LHCN-M2 (cell line): ENCODE measurements at places on chromosomes 5 and 9.

GRCh38 chr5:135483254-135483653, 31.1 kb upstream of the TIFAB start:
- DNase-seq, result no peak

DNA sequence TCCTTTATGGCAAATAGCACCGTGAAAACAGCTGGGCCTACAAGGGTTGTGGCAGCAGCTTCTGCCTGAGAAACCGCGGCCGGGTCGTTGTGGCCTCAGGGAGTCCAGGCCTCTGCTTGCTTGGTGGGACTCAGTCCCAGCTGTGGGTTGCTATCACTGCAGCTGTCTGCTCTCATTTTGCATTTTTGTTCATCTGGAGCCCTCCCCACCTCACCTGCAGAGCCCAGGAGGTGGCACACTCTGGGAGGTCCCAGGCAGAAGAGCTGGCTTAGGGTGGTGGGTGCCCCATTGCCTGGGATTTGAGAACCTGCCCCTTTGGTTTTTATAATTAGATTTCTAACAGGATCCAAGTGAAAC, 138.4 kb downstream of the GADD45G start:
- no peak for DNase-seq

- no peak for DNase-seq
These were observed 129.4 kb upstream of the RASA1 start for GRCh38 chr5:87138091-87138805.

- DNase-seq, result no peak
These were observed 51.2 kb upstream of the FSTL4 start for GRCh38 chr5:133663397-133664054.

- DNase-seq, result no peak
These were observed 3.8 kb upstream of the EXOC3 start for GRCh38 chr5:439181-439580.

GRCh38 chr5:127417528-127417927, 99.9 kb upstream of the PRRC1 start:
- DNase-seq, result peak; percentile 56

GRCh38 chr5:143886651-143887638, 75.0 kb downstream of the HMHB1 start:
- peak; percentile 82 for DNase-seq

DNA sequence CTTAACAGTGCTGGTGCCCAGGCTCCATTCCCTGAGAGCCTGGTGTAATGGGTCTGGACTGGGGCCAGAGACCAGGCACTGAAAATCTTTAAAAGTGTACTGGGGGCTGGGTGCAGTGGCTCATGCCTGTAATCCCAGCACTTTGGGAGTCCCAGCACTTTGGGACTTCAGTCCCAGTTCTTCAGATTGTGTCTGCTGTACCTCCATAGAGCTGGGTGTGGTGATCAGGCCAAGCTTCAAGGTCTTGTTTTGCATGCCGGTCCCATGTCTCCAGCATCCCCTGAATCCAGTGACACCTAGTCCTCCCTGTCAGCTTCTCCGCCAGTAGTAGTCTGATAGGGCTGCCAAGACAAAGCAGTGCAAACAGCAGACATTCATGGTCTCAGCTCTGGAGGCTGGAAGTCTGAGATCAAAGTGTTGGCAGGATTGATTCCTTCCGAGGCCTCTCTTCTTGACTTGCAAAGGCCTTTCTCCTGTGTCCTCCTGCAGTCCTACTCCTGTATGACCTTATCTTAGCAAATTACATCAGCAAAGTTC, 108.2 kb downstream of the SYK start:
- DNase-seq, result no peak

- DNase-seq, result no peak
These were observed 46.6 kb upstream of the SLC25A51 start for GRCh38 chr9:37950561-37950960.

DNA sequence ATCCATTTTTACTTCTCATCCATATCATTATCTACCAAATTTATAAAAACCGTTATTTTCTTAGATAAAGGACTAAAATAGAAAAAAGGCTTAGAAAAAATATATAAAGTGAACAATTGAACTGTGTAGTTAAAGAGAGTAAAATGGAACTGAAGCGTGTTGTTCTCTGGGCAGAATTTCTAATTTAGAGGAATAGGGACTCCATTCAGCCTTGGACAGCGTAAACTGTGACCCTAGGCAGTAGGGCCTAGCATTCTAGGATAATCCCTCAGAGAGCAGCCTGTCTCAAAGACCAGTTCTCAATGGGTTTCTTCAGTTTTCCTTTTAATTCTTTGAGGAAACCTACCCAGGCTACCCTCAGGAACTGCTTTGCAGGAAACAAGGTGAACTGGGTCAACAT, 11.1 kb downstream of the ZNF462 start:
- DNase-seq, result no peak

- no peak for DNase-seq
These were observed 61.4 kb downstream of the C5orf15 start for GRCh38 chr5:133907075-133907474.

- no peak for DNase-seq
These were observed 116.4 kb downstream of the APBA1 start for GRCh38 chr9:69555802-69556201.

- DNase-seq, result no peak
These were observed 129.9 kb upstream of the RPS23 start for GRCh38 chr5:82408033-82408432.

DNA sequence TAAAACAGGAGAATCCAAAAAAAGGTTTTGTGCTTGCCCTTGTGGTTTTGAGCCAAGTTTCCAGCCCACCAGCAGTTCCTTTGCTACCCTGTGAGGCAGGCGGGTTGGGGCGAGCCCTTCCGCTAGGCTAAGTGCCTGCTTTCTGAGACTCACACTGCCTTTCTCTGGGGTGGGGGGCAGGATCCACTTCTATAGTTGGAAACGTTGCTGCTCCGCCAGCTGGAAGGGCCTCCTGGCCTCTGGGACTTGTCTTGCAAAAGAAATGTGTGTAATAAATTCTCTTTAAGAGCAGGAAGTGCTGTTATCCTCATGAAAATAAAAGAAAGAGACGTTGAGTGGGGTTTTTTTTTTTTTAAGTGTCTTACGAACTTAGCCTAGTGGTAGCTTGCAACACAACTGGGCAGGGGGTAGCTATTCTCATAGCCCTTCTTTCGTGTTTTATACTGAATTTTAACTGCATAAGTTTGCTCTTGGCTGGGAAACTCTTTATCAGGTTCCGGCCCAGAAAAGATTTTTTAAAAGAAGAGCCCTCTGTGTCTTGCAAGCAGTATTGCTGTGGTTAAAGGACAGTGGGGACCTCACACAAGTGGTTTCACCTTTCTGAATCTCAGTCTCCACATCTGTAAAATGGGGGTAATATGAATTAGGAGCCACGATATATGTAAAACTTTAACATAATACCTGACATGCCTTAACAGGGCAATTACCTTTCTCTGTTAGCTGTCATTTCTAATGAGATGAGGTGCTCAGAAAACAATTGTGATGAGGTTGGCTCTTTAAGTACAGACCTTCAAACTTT, 19.8 kb downstream of the JADE2 start:
- no peak for DNase-seq

- no peak for DNase-seq
These were observed 197.0 kb downstream of the SYK start for GRCh38 chr9:90998573-90998972.

- peak; percentile 18 for DNase-seq
These were observed 127.8 kb downstream of the KCNIP1 start for GRCh38 chr5:170631466-170632195.

GRCh38 chr5:160450164-160450932, 28.7 kb downstream of the PTTG1 start:
- no peak for DNase-seq

DNA sequence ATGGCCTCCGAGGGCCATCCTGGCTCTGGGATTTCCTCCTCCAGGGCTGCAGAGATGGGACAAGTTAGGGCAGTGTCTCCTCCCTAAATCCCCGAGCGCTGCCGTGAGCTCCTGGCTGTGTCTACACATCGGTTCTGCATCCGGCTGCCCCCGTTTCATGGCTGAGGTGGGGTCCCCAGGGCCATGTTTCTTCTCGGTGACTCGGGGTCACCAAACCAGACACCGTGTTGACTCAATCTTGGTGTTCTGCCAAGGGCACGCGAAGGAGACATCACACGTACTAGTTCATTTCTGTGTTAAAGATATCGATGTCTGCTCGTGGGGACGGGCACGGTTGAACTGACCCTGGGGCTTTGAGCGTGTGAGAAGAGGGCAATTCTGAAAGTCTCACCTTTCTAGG, 60.7 kb downstream of the COL5A1 start:
- no peak for DNase-seq

GRCh38 chr9:92746567-92747458, 17.8 kb downstream of the BICD2 start:
- peak; percentile 62 for DNase-seq

GRCh38 chr5:7348168-7348854, 47.6 kb upstream of the ADCY2 start:
- no peak for DNase-seq

DNA sequence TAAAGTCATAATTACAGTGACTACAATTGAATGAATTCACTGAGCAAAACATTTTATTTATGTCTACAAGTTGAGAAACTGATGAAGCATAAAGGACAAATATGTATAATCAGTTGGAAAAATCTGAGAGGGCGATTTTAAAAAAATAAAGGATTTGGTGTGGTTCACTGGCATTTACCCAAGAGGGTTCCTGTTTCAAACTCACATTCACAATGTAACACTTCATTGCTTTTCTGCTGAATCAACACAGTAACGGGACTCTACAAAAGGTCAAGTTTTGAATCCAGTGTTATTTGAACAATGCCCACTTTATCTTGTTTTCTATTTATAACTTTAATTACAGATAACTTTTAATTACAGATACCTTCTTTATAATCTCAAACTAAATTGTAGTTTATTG, 138.6 kb downstream of the NUDT12 start:
- DNase-seq, result peak; percentile 64

DNA sequence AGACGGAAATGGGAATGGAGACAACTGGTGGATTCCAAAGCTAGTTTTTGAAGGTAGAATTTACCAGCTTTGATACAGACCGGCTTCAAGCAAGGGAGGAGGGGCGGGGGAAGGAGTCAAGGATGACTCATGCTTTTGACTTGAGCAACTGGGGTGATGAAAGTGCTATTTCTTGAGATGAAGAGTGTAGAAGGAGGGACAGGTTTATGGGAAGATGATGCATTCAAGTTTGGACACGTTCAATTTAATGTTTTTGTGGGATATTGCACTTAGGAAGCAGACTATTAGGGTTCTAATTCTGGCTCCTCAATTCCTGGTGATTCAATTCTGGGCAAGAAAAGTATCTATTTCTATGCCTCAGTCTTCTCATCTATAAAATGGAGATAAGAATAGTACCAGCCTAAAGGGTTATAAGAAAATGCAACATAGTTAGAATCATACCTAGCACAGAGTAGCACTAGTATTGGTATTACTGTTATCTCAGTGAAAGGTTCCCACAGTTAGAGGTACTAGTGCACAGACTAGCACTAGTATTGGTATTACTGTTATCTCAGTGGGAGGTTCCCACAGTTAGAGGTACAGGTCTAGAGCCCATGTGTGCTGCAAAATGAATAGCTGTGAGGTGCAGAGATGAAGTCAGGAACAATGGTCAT, 4.6 kb downstream of the NIPAL4 start:
- peak; percentile 87 for DNase-seq

DNA sequence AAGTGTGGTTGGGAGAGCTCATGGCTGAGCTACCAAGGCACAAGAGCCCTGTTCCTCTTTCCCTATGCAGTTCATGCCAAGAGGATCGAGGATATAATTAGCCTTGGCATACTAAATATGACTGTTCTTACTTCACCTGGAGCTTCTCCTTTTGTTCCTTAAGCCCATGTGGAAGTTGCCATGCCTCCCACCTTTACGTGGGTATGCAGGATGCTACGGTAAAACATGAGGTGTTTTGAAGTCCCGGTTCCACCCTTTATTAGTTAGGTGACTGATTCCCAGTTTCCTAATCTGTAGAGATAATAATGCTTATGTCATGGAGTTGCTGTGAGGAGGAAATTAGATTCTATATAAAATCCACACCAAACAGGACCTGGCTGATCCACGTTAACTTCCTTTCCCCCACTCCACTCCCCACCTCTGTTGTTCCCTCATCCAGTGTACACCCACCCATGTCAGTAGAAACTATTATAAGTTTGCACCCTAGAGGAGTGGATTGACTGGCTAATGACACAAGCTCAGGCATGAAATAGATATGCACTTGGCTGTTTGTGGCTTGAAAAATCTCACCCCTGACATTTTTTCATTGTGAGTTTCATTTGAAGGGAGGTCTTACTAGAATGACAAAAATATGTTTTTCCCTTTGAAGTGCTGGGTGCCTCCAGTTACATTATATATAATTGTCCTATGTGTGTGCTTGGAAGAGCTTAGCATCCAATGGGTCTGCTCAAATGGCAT, 36.8 kb upstream of the SHOC1 start:
- DNase-seq, result peak; percentile 45

GRCh38 chr5:40093550-40093949, 586.2 kb upstream of the PTGER4 start:
- no peak for DNase-seq

GRCh38 chr5:152443935-152444334, 38.9 kb upstream of the NMUR2 start:
- DNase-seq, result no peak

DNA sequence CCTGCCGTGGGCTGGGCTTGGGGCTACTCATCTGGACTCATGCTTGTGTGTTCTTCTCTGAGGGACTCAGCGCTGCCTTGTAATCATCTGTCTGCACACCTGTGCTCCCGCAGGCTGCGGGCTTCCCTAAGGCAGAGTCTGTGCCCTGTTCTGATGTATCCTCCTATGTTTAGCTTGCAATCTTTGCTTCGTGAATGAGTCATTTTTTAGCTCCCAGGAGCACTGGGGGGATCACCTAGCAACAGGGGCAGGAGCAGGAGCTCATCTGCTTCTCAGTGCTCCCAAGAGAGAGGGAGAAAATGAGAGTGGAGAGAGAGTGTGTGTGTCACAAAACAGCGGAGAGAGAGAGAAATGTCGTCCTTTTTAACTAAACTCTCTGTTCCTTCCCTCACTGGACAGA, 202.4 kb upstream of the ZNF618 start:
- DNase-seq, result peak; percentile 78

- no peak for DNase-seq
These were observed 41.8 kb upstream of the LHFPL2 start for GRCh38 chr5:78690253-78690972.

DNA sequence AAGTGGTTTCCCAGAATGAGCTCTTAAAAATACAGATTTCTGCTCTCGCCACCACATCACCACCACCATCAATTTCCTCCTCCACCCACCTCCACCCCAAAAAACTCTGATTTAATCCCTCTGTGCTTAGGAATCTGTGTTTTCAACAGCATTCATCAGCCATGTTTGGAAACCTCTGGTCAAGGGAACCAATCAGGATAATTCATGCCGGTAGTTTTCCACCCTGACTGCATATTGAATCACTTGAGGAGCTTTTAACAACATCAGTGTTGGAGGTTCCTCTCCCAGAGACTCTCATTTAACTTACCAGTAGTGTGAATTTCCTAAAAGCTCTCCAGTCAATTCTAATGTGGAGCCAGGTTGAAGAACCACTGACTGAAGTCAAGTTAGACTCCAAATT, 46.0 kb upstream of the DAB2 start:
- no peak for DNase-seq
